Thyroid gland (tissue), 4 donors: ENCODE measurements at places on chromosomes 3 and 15. TPM values are rescaled to one million over a fixed set of nuclear protein-coding genes. Genes with fewer than 3 reads are reported as not detected.

- no peak for DNase-seq
These were observed 21.7 kb downstream of the PLA2G4F start for GRCh38 chr15:42134617-42135245.

Gene CMTM6
- total RNA-seq: 63.8 TPM

Gene CKMT1A
- total RNA-seq: 14.8 TPM

DNA sequence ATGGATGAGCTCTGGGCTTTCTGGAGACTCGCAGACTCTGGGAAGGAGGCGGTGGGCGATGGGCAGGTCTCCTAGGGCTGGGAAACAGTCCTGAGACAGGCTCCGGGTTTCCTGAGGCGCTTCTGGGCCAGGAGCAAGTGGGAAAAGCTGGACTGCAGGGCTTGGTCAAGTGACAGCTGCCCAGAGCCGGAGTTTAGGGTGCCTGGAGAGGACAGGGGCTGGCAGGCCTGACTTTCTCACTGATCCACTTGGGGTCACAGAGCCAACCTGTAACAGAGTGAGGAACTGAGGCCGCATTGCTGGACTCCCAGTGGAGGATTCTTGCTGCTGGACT is 107.9 kb downstream of the APBA2 start:
- DNase-seq: no peak

DNA sequence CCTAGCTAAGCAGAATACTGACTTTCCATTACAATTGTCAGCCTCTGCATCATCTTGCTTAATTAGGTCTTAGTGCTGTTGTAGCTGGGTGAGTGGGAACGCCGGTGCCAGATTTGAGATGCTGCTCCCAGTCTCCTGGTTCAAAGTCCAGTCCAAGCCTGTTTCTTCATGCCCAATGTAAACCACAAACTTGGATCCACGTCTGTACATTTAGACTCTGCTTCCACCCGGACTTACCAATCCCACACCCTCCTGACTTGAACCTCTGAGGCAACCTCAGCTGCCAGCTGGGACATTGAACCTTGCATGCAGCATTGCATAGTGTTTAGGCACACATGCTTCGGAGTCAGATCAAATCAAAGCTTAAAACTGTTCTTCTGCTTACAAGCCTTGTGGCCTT is 43.0 kb downstream of the BCL2L10 start:
- DNase-seq: no peak
